ENCODE measurements at places on chromosomes 5 and 9.

DNA sequence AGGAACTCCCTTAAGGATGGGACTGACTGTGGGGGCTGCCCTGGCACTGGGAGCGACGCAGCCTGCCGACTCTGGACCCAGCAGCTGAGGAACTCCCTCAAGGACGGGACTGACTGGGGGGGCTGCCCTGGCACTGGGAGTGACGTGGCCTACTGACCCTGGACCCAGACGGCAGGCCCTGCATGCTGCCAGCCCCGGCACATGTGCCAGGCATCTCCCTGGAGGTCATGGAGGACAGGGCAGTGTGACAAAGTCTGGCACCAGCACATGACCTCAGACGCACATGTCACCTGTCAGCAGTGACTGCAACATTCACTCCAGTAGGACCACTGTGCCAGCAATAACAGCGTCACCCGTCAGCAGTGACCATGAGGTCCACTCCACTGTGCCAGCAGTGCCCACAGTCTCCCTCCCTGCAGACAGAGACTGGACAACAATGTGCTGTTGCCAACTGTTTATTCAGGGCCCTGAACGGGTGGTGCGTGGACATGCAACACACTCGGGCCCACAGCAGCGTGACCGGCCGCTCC is 4.5 kb downstream of the FBXW5 start:
- no peak for DNase-seq

GRCh38 chr5:1793301-1793740 is 6.3 kb downstream of the MRPL36 start:
- DNase-seq = no peak

- no peak for DNase-seq
Measured at GRCh38 chr5:103041071-103041676, 78.8 kb downstream of the GIN1 start.

- DNase-seq = no peak
Measured at GRCh38 chr9:111178331-111179055, 140.2 kb upstream of the LPAR1 start.

- peak; percentile 12 for DNase-seq
Measured at GRCh38 chr5:78638423-78638822, 10.1 kb downstream of the LHFPL2 start.

GRCh38 chr5:55344392-55344992 is 36.7 kb downstream of the MTREX start:
- DNase-seq = no peak

DNA sequence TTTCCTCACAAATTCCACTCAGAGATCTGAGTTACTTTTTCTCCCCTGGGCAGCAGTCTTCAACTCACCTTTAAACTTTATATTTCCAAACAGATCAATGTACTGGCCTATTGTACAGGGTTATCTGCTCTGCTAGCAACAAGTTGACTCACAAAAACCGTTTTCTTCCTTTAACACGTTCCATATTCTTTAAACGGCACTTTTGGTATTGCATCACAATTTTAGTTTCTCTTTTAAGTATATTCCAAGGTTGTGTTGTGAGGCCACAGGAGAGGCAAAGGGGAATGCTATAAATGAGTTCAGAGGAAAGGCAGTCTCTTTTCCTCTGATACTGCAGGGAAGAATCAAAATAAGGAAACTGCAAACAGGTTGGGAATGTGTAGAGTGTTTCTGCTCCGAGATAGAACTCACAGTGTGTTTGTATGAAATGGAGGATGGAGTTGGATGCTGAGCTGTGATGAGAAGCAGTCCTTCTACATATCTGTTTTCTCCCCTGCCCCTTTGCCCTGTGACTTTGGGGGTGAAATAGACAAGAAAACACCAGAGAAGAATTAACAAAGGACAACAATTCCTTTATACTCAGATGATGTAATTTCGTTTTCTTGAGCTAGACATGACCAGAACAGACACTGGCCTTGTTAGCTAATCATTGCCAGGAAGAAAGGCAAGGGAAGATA is 9.9 kb upstream of the ALDOB start:
- no peak for DNase-seq

GRCh38 chr5:126603402-126603991 is 2.8 kb downstream of the PHAX start:
- DNase-seq = no peak

DNA sequence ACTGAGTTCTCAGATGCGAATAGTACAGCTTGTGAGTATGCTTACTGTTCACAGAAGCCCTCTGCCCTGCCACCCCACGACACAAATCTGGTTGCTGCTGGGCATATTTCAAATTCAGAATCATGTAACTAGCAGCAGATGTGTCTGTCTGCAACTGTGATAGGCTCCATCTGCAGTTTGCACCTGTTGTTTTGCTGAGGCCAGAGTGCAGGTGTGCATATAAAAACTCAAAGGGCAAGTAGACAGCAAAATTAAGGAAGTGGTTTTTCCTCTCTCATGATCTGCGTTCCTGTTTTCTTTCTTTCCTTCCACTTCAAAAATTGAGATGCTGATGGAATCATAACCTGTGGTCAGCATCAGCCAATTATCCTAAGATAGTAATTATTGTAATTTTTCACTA is 1000.5 kb downstream of the PTPRD start:
- DNase-seq = no peak

DNA sequence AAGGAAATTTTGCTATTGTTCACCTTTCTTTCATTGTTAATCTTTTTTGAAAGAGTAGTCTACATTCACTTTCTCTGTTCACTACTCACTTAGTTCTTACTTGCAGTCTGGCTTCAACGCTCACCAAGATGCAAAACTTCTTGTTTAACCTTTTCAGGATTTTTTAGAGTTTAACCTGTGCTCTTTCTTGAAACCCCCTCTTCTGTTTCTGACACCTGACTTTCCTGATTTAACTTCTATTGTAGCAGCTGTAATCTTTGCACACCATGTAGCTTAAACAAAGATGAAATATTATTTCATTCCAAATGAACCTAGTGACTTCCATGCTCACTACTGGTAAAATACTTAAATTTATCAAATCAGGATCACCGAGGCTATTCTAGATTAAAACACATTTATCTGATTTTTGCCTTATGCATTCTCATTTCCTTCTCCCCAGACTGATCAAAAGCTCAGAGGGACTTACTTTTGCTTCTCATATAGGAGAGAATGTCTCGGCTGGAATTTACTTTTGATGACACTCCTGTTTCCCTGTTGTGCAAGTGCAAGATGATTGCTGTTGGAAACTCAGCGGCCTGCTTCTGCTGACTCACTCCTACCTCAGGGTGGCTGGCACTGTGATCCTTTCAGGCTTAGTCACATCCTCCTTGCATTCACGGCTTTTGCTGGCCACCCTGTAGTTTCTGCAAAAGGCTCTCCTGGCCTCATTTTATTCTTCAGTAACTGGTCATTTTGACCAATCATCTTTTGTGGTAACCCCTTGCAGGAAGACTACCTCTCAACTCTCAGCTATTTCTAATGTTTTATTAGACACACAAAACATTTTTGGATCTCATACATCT is 109.3 kb upstream of the IFNE start:
- no peak for DNase-seq

- DNase-seq = no peak
Measured at GRCh38 chr9:7439355-7439995, 360.1 kb downstream of the DMAC1 start.

DNA sequence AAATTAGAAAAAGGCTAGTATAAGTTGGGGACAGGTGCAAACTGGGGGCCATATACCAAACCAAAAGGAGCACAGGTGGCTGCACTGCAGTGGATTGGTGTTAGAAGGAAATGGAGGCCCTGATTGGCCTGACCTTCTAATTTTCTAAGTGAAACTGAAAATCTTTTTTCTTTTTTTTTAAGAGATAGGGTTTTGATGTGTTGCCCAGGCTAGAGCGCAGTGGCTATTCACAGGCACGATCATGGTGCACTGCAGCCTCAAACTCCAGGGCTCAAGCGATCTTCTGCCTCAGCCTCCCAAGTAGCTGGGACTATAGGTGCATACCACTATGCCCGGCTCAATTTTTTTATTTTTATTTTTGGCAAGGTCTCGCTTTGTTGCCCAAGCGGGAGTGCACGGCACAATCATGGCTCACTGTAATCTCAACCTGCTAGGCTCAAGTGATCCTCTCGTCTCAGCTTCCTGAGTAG is 9.8 kb upstream of the CCDC69 start:
- no peak for DNase-seq
